ENCODE measurements at places on chromosomes 12 and 14.

GRCh38 chr12:26273811-26274210 is 78.4 kb downstream of the SSPN start:
- no peak for DNase-seq

- peak; percentile 81 for DNase-seq
These were observed 115.0 kb downstream of the CALM1 start for GRCh38 chr14:90511795-90512328.

- no peak for DNase-seq
These were observed 209.5 kb downstream of the FBXL14 start for GRCh38 chr12:1384910-1385309.

DNA sequence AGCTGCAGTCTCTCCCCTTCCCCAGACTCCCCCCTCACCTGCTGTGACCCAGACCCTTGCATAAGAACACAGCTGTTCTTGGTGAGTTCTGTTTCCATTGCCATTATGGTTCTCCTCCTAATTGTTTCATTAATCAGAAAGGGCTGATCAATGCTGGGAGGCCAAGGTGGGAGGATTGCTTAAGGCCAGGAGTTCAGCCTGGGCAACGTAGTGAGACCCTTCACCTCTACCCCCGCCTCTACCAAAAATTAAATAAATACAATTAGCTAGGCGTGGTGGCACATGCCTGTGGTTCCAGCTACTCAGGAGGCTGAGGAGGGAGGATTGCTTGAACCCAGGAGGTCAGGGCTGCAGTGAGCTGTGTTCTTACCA is 17.2 kb upstream of the FAIM2 start:
- no peak for DNase-seq

DNA sequence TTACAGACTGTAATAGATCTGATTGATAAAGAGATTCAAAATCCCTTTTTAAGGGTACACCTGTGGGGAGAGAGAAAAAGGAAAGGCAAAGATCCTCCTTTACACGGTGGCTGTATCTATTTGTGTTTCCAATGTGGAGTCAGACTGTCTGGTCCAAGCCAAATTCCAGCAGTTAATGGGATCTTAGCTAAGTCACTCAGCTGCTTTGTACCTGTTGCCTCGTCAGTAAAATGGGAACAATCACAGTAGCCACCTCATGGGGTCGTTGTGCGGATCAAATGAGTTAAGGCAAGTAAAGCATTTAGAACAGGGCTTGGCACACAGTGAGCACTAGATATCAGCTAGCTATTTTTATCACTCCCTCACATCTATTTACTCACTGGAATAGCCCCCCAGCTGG is 46.9 kb downstream of the EFCAB11 start:
- DNase-seq: no peak

- DNase-seq: no peak
These were observed 32.2 kb downstream of the STK38L start for GRCh38 chr12:27276275-27276674.

DNA sequence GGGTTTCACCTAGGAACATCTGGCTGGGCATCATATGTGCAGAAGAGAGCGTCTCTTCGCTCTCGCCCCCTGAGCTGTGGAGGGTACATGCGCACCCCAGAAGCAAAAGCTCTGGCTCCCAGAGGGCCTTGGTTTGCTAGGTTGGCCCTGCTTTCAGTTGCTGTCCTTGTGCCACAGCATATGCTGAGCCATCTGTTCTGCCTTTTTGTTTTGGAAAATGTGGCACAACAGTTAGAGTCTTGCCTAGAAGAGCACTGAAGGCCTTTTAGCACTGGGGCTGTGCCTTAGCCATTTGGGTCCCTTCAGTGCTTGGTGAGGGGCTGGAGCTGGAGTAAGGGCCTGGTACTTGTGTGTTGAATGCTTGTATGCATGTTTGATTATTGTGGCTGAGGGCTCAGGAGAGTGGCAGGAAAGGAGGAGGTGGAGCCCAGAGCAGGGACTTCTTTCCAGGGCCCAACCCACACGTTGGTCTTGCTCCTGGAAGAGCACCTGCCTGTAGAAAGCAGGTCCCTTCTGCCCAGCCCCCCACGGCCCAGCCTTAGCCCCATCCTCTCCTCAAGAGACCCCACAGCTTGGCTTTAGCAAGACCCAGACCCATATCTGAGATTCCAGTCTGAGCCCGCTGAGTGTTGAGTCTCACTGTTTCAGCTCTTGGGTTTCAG is 113.7 kb downstream of the SLC25A47 start:
- DNase-seq: peak; percentile 52

GRCh38 chr12:82486524-82487235 is 128.4 kb downstream of the METTL25 start:
- DNase-seq: no peak

DNA sequence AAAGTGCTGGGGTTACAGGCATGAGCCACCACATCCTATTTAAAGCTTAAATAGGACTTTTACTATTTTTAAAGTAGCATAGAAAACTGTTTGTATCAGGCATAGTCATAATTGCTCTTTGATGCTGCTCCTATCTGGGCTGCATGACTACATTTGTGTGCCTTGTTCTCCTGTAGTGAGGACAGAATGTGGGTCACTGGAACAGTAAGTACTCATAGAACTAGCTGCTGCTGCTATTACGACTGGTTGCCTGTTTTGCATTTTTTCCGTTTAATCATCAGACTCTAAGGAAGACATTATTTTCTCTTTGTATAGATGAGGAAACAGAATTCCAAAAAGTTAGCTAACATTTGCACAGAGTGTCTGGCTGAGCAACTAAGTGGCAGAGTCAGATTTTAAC is 42.8 kb downstream of the ZC3H14 start:
- DNase-seq: no peak

DNA sequence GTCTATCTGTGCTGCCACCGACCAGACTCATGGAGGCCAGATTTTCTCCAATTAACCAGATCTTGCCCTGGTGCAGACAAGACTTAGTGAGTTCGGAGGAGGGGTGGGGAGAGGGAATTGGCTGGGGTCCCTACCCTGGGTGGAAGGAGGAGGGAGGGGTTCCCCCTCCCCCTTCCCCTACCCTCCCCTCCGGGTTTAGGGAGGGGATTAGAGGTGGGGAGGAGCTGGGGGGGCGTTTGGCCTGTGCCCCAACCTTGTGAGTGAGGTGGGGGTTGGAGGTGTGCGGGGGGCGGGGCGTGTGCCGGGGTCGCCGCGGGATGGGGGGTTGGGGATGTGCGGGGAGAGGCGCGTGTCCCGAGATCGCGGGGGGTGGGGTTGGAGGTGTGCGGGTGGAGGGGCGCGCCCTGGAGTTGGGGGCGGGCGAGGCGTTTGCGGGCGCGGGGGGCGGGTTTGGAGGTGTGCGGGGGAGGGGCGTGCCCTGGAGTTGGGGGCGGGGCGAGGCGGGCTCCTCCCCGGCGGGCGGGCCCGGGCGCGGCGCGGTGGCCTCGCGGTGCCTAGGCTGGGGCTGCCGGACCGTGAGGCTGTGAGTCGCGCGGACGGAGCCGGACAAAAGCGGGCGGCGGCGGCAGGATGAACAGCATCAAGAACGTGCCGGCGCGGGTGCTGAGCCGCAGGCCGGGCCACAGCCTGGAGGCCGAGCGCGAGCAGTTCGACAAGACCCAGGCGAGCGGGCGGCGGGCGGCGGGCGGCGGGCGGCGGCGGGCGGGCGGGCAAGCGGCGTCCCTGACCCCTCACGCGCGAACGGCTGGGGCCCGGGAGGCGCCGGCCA is at the start of gene HIP1R:
Gene HIP1R, plus strand, starts transcription at position 537 of the 829 bp plus-strand sequence. Its CDS starts 94 bp downstream, at position 631.
- DNase-seq: peak; percentile 74

- DNase-seq: peak; percentile 61
These were observed 30.5 kb upstream of the SLC15A5 start for GRCh38 chr12:16307856-16308475.

- DNase-seq: no peak
These were observed 6.2 kb upstream of the DDX47 start for GRCh38 chr12:12806784-12807516.

GRCh38 chr12:15005064-15005463 is 32.2 kb downstream of the PDE6H start:
- no peak for DNase-seq

- no peak for DNase-seq
These were observed 70.8 kb upstream of the TMCC3 start for GRCh38 chr12:94721173-94721572.

- DNase-seq: peak; percentile 52
These were observed 1.1 kb upstream of the ATP23 start for GRCh38 chr12:57940052-57940914.

DNA sequence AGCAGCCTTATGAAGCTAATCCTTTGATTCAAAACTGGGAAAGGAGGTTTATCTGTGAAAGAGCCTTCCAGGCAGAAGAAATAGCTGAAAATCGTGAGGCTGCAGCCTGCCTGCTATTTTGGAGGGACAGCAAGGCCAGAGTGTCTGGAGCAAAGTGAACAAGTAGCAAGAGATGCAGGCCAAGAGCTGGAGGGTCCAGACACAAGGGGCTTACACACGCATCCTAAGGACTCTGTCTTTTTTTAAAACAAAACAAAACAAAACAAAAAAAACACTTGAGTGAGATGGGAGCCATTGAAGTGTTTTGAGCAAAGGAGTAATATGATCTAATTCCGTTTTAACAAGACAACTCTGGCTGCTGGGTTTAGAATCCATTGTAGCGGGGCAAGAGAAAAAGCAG is 76.4 kb upstream of the BCAT1 start:
- no peak for DNase-seq

GRCh38 chr12:49057888-49058287 is 2.7 kb downstream of the KMT2D start:
- no peak for DNase-seq

- DNase-seq: no peak
These were observed 146.5 kb downstream of the SRGAP1 start for GRCh38 chr12:63990828-63991547.
